ENCODE measurements at places on chromosomes 1 and 21.

- H3K4me1 ChIP-seq: no peaks in the 10 kb centered on the region
- H3K4me3 ChIP-seq: no peak overlapping the region
- H3K27me3 ChIP-seq: peaks cover 3% of the 10 kb centered on the region
- H3K27ac ChIP-seq: no peak overlapping the region
- no peak for DNase-seq
- H3K36me3 ChIP-seq: no peaks in the 10 kb centered on the region
Measured at GRCh38 chr1:48017716-48018115, 20.5 kb upstream of the TRABD2B start.

DNA sequence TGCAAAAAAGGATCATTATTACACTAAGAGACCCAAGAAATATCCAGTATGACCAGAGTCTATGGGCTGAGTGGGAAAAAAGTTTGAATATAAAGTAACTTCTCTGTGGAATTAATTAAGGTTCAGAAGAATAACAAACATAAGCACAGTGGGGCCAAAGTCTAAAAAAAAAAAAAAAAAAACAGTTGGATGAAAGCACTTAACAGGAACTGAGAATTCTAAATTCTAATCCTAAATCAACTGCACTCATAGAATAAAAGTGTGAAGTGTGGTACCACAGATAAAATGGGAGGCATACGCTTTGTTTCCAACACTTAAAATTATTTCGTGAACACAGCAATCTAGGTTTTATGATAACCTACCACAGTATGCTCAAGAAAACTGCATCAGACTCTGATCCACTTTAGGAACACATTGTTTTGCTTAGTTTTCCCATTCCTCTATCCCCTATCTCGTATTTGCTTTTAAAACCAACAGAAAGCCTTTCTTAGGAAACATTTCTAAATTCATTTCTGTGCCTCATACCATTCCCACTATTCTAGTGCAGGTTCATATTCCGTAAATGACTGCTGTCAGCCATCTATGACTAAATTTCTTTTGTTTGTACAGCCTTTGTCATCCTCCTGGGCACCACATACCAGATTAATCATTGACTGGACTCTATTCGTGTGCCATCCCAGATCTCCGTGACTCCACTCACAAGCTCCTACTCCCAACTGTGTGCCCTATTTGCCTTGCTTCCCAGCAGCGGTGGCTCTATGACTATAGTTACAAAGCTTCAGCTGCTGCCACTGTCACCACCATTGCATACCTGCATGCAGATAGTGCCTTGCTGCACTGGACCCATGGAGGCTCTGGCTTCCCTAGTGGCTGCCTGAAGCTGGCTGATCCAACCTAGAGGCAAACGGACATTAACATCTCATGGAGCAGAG lies 24.9 kb downstream of the CHML start:
- H3K27ac ChIP-seq: no peak overlapping the region
- H3K36me3 ChIP-seq: no peaks in the 10 kb centered on the region
- H3K4me1 ChIP-seq: no peaks in the 10 kb centered on the region
- no peak for DNase-seq

- DNase-seq: no peak
- H3K27ac ChIP-seq: no peak overlapping the region
Measured at GRCh38 chr1:66648901-66649595, 103.2 kb upstream of the DYNLT5 start.

GRCh38 chr1:214236477-214236876 lies 44.5 kb upstream of the SMYD2 start:
- H3K27ac ChIP-seq: no peak overlapping the region
- H3K36me3 ChIP-seq: no peaks in the 10 kb centered on the region
- no peak for DNase-seq
- no peaks in the 10 kb centered on the region for H3K4me1 ChIP-seq
- H3K4me3 ChIP-seq: no peak overlapping the region

- no peaks in the 10 kb centered on the region for H3K4me1 ChIP-seq
- DNase-seq: no peak
- no peaks in the 10 kb centered on the region for H3K36me3 ChIP-seq
- H3K27me3 ChIP-seq: no peaks in the 10 kb centered on the region
- no peak overlapping the region for H3K27ac ChIP-seq
Measured at GRCh38 chr21:43598416-43599120, 60.7 kb downstream of the HSF2BP start.

DNA sequence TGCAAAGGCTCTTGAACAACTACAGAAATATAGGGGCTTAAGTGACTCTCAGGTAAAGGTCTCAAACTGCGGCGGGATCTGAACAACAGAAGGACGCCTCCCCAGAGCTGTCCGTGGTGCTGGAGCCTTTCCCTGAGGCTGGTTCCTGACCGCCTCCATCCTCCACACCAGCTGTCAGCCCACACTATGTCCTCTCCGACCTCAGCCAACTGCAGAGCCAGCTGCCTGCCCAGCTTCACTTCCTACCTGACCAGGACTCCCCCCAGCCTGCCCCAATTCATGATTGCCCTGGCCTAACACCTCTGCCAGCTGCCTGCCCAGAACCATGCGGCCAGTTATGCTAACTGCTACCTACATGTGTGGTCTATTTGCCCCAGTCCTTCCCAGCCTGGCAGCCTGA lies 63.6 kb upstream of the ZC3H12A start:
- no peak overlapping the region for H3K27ac ChIP-seq
- DNase-seq: no peak
- H3K4me1 ChIP-seq: no peaks in the 10 kb centered on the region
- no peaks in the 10 kb centered on the region for H3K27me3 ChIP-seq
- no peaks in the 10 kb centered on the region for H3K36me3 ChIP-seq
- H3K4me3 ChIP-seq: no peak overlapping the region

DNA sequence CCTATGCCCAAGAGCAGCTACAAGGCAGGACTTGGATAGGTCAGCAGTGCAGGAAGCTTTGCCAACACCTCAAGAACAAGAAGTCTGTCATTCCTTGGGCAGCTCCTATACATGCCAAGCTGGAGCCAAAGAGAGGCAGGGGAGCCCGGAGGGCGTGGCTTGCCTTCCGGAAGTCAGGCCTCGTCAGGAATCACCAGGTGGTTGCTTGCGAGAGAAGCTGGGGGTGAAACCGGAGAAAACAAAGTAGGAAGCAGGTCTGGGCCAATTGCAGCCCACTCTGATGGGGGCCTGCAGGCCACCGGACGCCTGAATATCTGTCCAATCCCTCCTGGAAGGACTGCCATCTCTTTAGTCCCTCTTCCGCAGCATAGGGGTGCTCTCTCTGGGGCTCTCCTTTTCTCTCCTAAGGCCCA lies 794 bp upstream of the FAM76A start:
- peak overlapping the region; percentile 88 for H3K27ac ChIP-seq
- peak overlapping the region; percentile 64 for H3K4me3 ChIP-seq
- no peaks in the 10 kb centered on the region for H3K27me3 ChIP-seq
- H3K4me1 ChIP-seq: peaks cover 21% of the 10 kb centered on the region
- H3K36me3 ChIP-seq: peaks cover 8% of the 10 kb centered on the region

GRCh38 chr1:216926720-216927510 lies 203.7 kb upstream of the ESRRG start:
- no peaks in the 10 kb centered on the region for H3K4me1 ChIP-seq
- no peak overlapping the region for H3K27ac ChIP-seq
- H3K27me3 ChIP-seq: no peaks in the 10 kb centered on the region
- no peak for DNase-seq
- no peak overlapping the region for H3K4me3 ChIP-seq
- no peaks in the 10 kb centered on the region for H3K36me3 ChIP-seq

DNA sequence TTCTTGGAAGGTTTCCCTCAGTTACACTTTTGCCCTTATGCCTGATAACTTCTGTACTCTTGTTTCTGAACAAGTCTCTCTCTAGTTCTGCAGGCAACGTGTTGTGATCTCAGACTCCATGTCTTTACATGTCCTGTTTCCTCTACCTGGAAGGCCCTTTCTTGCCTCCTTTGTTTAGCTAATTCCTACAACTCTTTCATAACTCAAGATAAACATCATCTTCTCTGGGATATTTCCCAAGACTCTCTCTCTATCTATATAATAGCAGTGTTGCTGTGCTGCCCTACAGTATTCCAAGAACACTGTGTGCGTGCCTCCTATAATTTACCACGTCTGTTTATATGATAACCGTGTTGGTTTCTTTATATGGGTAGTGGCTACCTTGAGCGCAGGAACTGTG lies 47.8 kb downstream of the CHRM3 start:
- no peaks in the 10 kb centered on the region for H3K4me1 ChIP-seq
- no peak overlapping the region for H3K4me3 ChIP-seq
- DNase-seq: no peak
- no peak overlapping the region for H3K27ac ChIP-seq

DNA sequence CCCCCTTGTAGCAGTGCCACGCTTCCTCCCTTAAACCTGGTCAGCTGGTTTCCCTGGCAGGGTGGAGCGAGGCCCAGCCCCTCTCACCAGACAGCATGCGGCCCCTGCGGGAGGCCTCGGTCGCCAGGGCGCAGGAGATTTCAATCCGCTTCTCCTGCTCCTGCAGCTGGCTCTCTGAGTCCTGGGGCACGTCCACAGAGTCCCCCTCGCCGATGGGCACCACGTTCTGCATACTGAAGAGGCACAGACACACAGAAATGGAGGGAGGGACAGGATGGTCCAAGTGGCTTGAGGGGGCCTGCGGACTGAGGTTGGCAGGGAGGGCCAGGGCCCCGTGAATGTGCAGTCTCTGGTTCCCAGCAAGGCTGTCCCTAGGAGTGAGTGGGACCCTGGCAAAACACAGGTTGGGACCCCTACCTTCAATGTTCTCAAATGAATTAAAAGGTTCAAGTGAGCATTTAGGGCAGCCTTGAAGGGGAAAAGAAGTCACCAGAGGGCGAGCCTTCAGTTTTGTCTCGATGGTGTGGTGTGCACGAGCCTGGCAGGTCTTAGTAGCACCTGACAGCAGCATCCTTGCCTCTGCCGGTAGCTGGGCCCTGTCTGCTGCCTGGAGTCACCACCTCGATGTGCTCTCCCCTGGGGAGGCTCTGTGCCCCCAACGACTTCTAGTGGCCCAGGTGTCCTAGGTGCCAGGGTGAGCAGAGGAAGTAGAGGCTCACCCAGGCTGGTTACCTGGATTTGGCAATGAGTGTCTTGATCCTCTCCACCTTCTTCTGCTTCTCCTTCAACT lies 14.4 kb upstream of the GOLT1A start:
- no peaks in the 10 kb centered on the region for H3K4me1 ChIP-seq
- no peak overlapping the region for H3K27ac ChIP-seq
- DNase-seq: no peak
- H3K36me3 ChIP-seq: no peaks in the 10 kb centered on the region

GRCh38 chr1:18924221-18924691 lies 21.9 kb upstream of the ALDH4A1 start:
- H3K4me1 ChIP-seq: peaks cover 78% of the 10 kb centered on the region
- no peak overlapping the region for H3K27ac ChIP-seq
- H3K27me3 ChIP-seq: no peaks in the 10 kb centered on the region
- peak; percentile 40 for DNase-seq
- H3K36me3 ChIP-seq: peaks cover 21% of the 10 kb centered on the region

GRCh38 chr1:245234217-245235081 lies 79.7 kb downstream of the KIF26B start:
- no peaks in the 10 kb centered on the region for H3K4me1 ChIP-seq
- DNase-seq: no peak
- no peaks in the 10 kb centered on the region for H3K36me3 ChIP-seq
- H3K27ac ChIP-seq: no peak overlapping the region

- H3K4me3 ChIP-seq: no peak overlapping the region
- DNase-seq: no peak
- no peaks in the 10 kb centered on the region for H3K4me1 ChIP-seq
- no peak overlapping the region for H3K27ac ChIP-seq
- peaks cover 34% of the 10 kb centered on the region for H3K36me3 ChIP-seq
Measured at GRCh38 chr1:26932531-26932930, 11.0 kb downstream of the NUDC start.

- H3K36me3 ChIP-seq: no peaks in the 10 kb centered on the region
- no peak overlapping the region for H3K27ac ChIP-seq
- DNase-seq: no peak
Measured at GRCh38 chr1:38115226-38115625, 68.6 kb upstream of the POU3F1 start.

- no peak for DNase-seq
- no peak overlapping the region for H3K27ac ChIP-seq
- H3K36me3 ChIP-seq: no peaks in the 10 kb centered on the region
- H3K27me3 ChIP-seq: no peaks in the 10 kb centered on the region
- no peaks in the 10 kb centered on the region for H3K4me1 ChIP-seq
Measured at GRCh38 chr1:166377896-166378295, 211.1 kb upstream of the FAM78B start.

GRCh38 chr21:14858311-14858710 lies 206.5 kb downstream of the NRIP1 start:
- no peaks in the 10 kb centered on the region for H3K4me1 ChIP-seq
- H3K36me3 ChIP-seq: no peaks in the 10 kb centered on the region
- H3K4me3 ChIP-seq: no peak overlapping the region

DNA sequence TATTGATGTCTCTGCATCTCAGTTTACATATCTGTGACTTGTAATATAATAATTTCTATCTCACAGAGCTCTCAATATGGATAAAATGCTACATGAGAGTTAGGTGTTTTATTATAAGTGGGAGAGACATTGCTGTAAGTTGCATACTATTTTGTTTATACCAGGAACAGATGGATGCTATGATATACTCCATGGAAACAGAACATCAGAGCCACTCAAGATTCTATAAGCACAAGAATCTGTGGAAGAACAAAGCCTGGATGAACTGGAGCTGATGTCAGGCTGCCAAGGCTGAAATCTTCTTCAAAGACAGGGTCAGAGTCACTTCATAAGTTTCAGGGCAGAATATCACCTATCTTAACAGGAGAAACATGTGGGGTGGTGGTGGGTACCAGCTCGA lies 30.2 kb downstream of the DUSP10 start:
- DNase-seq: no peak
- H3K27ac ChIP-seq: peak overlapping the region; percentile 95
- peak overlapping the region; percentile 67 for H3K4me3 ChIP-seq
- H3K36me3 ChIP-seq: peaks cover 5% of the 10 kb centered on the region

DNA sequence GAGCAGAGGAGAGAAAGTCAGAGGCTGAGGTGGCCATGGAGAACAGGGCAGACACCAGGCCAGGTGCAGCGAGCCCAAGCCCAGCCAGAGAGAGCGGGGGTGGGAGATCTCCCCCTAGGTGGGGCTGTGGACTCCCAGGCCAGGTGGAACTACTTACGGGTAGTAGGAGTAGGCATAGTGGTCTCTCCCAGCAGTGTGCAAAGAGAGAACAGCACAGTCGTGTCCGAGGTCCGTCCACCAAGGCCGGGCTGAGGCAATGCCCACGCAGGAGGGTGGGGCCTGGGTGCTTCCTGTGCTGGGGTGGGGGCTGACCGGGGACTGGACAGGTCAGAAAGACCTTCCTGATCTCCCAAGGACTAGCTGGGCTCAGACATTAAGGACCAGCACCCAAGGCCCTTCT lies 263.7 kb downstream of the PTPRU start:
- no peak for DNase-seq
- no peaks in the 10 kb centered on the region for H3K27me3 ChIP-seq
- H3K4me1 ChIP-seq: no peaks in the 10 kb centered on the region
- H3K36me3 ChIP-seq: no peaks in the 10 kb centered on the region

- no peak for DNase-seq
- no peaks in the 10 kb centered on the region for H3K27me3 ChIP-seq
- H3K4me3 ChIP-seq: no peak overlapping the region
- no peaks in the 10 kb centered on the region for H3K36me3 ChIP-seq
- no peak overlapping the region for H3K27ac ChIP-seq
- no peaks in the 10 kb centered on the region for H3K4me1 ChIP-seq
Measured at GRCh38 chr1:225242611-225243010, 185.2 kb downstream of the LBR start.

- no peak overlapping the region for H3K27ac ChIP-seq
- H3K27me3 ChIP-seq: no peaks in the 10 kb centered on the region
- no peak overlapping the region for H3K4me3 ChIP-seq
- H3K36me3 ChIP-seq: no peaks in the 10 kb centered on the region
- no peak for DNase-seq
Measured at GRCh38 chr1:6108476-6108875, 62.8 kb downstream of the KCNAB2 start.
